ENCODE measurements at places on chromosomes 4 and X.

DNA sequence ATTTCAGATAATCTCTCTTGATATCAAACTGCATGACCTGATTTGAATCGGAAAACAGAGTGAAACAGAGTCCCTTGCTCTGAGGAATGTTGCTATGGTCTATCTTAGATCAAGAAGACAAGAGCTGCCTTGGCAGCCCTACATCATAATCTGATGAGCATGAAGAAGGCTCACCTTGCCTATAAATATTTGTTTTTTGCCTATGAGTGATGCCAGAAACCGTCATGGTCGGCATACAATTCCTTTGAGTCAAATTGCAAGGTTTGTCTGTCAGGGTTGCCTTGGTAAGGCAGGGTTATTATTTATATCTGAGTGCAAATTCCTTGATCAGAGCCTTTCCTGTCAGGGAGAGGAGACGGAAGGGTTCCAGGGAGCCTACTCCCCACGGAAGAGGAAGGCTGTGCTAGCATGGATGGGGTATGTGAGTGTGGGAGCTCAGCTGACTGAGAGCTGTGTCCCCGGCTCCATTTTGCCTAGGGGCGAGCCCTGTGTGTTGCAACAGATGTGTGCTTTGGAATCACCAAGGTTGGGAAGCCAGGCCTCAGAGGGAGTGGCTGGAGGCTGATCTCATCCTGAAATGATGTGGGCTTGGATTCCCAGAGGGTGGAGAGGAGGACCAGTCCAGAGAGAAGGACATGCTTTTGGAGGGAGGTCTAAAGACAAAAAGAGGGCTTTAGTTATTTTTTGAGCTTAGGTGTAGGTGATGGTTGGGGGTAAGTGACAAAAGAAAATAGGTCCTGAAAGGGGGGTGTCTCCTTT, 43.6 kb downstream of the RTL9 start:
- no peak for DNase-seq

DNA sequence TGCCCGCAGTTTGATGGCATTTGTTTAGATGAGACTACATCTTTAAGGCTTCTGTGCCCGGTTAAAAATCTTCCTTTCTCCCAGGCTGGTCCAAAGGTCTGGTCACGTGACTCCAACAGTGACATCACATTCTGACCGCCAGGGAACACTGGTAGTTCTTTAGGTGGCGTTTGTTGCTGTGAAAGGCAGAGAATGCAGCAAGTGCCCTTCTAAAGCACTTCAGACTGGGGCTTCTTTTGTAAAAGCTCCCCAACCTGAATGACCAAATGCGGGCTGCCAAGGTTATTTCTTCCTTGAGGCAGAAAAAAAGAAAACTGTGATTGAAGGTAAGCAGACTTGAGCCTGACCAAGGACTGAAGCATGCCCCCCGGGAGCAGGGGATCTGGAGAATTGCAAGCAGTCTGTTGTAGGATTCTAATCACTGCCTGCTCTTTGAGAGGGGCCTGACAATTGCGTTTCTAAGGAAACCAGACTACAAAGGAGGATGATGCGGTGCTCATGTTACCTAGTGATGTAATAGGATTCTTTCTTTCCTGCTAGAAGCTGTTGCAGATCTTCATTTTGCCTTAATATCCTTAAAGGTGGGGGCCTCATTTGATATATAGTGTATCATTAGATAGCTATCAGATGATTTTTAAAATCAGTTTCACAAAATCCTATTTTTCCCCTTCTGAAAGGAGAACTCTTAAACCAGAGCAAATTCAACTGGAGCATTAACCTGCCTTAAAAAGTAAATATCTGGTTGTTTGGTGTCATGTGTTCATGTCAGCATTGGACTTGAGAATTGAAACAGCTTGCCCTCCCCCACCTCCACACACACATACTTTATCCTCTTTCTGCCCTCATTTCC, 133.1 kb downstream of the AKAP4 start:
- no peak for DNase-seq

DNA sequence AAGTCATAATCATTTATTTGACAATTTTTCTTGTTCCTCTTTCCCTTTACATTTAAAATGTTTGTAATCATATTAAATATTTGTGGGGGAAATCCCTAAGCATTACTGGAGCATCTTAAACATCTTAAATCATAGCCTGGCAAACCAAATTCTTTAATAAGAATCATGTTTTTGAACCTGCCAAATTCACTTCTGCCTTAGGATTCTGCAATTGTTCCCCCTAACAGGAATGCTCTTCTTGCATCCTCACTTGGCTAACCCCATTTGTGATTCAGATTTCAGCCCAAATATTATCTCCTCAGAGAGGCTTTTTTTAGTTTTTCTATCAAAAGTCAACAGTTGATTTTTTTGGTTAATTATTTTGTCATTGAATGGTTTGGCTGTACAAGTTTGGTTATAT, 241.1 kb downstream of the MAPK10 start:
- DNase-seq, result no peak

DNA sequence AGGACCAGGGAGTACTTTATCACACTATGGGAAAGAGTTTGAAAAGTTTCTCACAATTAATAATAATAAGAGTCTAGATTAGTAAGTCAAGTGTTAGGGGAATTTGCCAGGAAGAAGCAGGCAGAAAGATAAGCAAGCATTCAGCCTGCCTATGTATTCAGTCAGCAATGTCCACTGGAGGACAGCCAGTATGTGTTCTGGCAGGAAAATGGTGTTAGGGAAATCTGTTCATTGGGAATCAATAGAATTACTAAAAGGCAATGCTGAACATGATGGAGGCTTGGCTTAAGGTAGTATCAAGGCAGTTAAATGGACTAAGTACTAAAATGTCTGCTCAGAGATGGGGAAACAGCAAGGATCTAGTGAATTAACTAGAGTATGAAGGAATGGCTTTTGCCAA, 221.2 kb downstream of the PPP4R3C start:
- DNase-seq, result no peak

DNA sequence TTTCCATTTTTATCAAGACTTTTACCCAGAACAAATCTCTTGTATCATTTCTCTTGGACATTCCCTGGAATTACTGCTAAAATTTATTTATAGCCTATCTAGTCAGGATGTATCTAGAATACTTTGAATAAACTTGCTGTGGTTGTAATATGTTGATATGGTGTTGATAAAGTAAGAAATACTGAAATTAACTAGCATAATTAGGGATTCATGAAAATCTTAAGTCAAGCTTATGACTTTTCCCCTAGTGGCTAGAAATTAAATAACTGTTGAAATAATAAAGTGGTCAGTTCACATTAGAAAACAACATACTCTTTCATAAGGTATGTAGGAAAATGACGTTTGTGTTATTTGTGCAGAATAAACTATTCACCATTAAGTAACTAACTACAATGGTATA, 73.1 kb upstream of the ANKRD50 start:
- no peak for DNase-seq

GRCh38 chr4:113223001-113223400, 173.5 kb downstream of the ANK2 start:
- no peak for DNase-seq

DNA sequence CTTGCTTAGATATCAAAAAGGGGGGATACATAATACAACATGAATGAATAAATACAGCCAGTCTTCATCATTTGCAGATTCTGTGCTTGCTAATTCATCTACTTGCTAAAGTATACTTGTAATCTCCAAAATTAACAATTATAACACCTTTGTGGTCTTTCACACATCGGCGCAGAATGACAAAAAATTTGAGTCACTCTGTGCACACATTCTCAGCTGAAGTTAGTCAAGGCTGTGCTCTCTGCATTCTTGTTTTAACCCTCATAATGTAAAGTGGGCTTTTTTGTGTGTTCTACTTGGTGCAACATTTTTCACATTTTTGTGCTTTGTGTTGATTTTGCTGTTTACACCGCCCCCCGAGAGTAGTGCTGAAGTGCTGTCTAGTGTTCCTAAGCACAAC, 65.8 kb upstream of the GPRIN3 start:
- DNase-seq, result no peak

GRCh38 chr4:99879458-99879857, 14.8 kb downstream of the LAMTOR3 start:
- DNase-seq, result no peak

GRCh38 chr4:146762016-146762415, 123.3 kb downstream of the POU4F2 start:
- DNase-seq, result no peak

GRCh38 chrX:136256026-136256425, 4.8 kb upstream of the MAP7D3 start:
- DNase-seq, result no peak

DNA sequence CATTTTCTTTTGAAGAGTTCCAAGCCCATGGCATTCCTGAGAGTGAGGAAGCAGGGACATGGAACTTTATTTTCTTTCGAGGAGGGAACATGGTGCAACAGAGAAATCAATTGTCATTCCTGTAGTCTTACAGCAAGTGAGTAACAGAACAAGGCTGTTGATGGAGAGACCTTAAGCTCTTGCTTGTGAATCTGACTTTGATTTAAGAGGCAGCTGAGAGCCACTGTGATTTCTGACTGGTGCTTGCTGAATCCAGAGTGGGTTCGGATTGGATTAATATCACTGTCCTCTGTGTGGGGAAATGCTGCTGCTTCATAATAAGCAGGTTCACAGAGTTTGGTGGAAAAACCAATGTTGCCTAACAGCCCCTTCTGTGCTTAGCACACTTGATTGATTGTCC, 4.7 kb upstream of the ATP1B4 start:
- DNase-seq, result no peak

DNA sequence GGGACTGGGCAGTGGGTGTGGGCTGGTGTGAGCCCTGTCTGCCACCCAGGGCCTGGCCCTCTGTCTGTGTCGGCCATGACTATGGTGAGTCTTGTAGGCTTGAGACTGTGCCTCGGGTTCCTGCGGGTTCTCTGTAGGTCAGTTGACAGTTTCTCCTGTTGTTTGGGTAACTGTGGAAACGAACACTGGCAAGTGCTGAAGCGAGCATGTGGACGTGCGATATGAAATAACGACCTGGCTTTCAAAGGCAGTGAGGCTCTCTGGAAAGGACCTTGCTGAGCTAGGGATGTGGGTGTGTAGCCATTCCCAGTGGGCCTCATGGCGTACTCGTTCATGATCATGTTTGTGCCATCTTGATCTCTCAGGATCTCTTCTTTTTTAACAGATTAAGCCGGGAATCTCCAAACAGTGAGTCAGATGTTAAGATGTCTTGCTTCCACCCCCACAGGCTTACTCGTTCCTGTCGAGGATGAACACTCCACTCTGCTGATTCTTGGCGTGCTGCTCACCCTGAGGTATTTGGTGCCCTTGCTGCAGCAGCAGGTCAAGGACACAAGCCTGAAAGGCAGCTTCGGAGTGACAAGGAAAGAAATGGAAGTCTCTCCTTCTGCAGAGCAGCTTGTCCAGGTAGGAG, 41.3 kb downstream of the HTT start:
- no peak for DNase-seq

DNA sequence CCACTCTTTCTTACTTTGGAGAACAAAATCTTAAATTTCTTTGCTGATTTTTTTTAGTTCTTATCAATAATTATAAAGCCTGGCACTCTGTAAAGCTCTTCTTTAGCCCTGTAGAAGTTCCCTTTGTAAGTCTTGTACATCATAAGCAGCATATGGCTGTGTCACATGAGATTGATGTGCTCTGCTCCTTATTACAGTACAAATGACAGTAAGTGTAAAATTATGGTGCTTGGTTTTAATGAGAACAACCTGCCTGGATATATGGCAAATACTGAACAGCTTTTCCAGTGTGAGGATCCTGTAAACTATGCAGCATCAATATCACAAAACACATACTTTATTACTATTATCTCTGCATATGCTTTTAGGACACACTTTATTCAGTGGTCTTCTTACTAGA, 145.9 kb upstream of the GNPDA2 start:
- no peak for DNase-seq

DNA sequence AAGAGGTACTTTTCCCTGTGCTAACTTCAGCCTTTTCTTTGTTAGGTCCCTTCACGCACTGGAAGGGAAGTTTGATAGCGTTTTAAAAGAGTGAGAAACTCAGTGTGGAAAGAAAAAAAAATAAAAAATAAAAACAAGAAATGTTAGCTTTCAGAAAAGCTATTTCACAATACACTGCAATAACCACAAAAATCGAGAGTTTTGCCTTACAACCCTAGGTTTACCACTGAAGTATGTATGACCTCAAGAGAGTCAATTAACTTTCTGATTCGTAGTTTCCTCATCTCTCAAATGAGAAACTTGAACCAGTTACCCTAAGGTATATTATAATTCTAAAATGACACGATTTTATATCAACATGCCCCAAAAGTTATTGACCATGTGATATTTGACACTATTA, 93.9 kb upstream of the JADE1 start:
- DNase-seq, result no peak

- DNase-seq, result no peak
Measured at GRCh38 chrX:68694435-68695205, 47.2 kb downstream of the STARD8 start.

DNA sequence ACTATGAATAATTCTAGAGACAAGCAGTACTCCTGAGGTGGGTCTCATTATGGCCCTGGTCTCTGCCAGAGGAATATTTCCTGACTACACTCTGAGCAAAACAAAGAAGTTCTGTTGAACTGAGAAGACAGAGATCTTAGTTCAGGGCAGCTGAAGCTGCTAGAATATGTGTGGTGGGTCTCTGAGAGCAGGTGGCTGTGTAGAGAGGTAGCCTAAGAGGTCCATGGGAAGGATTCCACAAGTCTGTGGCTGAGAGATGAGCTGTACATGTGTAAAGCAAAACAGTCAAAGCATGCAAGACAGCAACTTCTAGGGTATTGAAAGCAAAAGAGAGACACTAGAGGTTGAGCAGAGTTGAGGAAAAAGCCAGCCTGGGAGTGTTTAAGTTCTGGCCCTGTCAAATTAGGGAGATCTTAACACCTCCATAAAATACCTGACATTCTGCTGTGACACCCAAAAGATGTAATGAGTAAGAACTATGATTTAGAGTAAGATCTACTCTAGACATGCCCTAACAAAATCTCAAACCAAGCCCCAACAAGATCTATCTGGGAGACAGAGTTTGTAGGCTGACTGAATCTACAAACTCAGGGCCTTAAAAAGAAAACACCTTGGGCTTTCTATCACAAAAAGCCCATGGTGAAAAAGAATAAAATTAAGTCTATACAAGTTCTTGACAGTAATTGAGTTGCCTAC, 274.4 kb downstream of the BANK1 start:
- no peak for DNase-seq

Data from stimulated activated CD4-positive, alpha-beta T cell treated with anti-CD3 and anti-CD28 coated beads, TNF-alpha, amount 100 ng/mL, for 48 hours (primary cell).